ENCODE measurements at places on chromosomes 5 and 9.

DNA sequence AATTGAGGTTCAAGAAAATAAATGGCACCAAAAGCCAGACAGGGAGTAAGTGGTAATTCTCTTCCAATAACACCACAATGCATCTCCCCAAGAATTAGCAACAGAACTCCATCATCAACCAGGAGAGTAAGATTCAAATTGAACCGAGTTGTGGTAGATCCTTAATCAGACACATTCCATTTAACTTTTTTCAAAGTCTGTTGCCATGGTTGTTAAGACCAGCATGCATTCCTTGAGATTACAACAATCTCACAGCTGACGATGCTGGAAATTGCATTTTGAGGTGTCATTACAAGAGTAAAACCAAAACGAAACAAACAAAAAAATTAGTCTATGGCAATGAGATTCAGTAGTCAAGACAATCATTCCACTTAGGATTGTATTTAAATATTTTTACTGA lies 78.9 kb upstream of the ZNF462 start:
- DNase-seq = no peak

- DNase-seq = no peak
Measured at GRCh38 chr9:16469184-16469583, 401.3 kb downstream of the BNC2 start.

DNA sequence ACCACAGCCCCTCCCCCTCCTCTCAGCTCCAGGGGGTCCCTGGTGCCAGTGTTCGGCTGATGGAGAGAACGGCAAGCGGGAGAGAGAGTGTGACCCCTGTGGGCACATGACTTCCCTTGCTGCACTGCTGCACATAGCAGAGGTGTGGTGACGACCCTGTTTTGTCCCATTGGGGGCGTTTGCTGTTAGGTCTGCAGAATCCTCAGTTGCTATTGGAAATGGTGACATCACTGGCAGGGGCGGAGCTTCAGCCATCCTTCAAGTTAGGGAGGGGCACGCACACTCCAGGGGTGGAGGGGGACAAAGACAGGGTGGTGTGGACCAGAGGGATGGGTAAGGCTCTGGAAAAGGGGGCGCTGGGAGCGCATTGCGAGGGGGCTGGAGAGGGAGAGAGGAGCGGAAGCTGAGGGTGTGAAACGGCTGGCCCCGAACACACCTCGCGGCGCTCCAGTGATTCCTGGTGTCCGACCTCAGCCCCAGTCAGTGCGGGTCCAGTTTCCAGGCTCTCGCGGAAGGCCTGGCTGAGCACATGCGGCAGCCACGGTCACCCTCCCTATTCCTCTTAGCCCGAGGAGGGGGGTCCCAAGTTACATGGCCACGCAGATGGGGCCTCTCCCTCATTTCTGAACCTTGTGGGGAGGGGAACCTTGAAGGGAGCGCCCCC lies 764 bp upstream of the GRIN1 start:
- no peak for DNase-seq

DNA sequence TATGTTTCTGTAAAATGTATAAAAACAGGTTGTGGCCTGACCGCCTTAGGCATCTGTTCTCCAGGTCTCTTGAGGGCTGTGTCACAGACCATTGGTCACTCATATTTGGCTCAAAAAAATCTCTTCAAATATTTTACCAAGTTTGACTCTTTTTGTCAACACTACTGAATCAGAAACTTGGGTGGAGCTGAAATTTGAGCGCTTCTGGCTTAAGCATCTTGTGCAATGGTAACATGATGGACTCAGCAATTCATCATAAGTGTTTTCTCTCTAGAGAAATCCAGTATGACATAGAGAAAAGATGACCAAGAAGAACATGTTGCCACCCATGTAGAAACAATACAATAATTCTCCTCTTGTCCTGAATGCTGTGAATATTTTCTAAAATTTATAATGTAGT lies 387.9 kb downstream of the MAT2B start:
- DNase-seq = no peak

DNA sequence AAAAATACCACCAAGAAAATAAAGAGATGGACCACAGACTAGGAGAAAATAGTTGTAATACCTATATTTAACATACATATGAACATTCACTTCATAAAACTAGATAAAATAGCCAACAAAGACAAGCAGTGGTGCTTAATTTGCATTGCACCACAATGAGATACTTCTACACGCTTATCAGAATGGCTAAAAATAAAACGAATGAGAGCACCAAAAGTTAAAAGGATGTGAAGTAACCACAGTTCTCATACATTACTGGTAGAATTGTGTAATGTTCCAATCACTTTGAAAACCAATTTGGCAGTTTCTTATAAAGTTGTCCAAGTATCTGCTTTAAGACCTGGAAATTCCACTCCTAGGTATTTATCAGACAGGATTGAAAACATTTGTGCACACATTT lies 198.9 kb upstream of the SGCD start:
- no peak for DNase-seq

GRCh38 chr5:127079994-127080491 lies 6.7 kb upstream of the C5orf63 start:
- DNase-seq = no peak

DNA sequence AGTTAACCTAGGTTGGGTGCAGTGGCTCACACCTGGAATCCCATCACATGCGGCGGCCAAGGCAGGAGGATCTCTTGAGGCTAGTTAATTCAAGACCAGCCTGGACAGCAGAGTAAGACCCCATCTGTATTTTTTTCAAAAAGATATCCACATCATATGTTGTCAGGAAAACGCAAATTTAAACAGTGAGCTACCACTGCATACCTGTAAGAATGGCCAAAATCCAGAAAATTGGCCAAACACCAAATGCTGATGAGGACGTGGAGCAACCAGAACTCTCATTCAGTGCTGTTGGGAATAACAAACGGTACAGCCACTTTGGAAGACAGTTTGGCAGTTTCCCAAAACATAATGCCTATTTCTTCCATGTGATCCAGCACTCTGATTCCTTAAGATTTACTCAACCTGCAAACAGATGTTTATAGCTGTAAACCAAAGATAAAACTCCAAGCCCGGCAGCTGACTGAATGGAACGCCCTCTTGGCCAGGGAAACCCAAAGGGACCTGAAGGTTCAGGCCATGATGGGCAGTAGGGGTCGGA lies 12.4 kb downstream of the CEL start:
- DNase-seq = no peak

DNA sequence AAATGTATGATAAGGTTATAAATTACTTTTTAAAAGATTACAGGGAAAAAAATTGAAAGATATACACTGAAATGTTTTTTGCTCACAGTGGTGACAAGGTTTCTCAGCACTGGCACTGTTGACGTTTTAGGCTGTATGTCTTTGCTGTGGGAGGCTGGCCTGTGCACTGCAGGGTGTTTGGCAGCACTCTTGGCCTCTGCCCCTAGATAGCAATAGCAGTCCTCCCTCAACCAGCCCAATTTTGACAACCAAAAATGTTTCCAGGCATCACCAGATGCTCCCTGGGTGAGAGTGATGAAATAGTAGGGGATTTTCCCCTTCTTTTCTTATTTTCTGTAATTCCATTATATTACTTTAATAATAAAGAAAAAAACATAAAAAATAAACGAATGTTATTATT lies 3.3 kb downstream of the CD274 start:
- DNase-seq = no peak

DNA sequence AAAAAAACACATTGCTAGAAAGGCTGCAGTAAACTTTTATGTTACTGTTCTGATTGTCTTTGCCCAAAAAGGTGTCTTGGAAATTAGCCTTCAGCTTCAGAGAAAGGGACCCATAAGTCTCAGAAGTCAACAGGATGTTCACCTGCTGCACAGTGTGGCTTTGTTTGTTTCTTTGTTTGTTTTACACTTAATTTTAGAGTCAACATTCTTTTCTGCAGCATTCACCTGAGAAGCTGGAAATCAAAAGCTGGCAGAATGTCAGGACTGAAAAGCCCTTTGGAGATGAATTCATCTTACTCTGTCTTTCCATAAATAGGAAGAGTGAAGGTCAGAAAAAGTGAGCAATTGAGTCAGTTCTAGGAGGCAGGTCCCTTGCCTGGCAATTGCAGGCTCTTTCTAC lies 170.0 kb downstream of the PAPPA start:
- DNase-seq = no peak

- no peak for DNase-seq
Measured at GRCh38 chr5:149282966-149283332, 11.3 kb downstream of the AFAP1L1 start.

DNA sequence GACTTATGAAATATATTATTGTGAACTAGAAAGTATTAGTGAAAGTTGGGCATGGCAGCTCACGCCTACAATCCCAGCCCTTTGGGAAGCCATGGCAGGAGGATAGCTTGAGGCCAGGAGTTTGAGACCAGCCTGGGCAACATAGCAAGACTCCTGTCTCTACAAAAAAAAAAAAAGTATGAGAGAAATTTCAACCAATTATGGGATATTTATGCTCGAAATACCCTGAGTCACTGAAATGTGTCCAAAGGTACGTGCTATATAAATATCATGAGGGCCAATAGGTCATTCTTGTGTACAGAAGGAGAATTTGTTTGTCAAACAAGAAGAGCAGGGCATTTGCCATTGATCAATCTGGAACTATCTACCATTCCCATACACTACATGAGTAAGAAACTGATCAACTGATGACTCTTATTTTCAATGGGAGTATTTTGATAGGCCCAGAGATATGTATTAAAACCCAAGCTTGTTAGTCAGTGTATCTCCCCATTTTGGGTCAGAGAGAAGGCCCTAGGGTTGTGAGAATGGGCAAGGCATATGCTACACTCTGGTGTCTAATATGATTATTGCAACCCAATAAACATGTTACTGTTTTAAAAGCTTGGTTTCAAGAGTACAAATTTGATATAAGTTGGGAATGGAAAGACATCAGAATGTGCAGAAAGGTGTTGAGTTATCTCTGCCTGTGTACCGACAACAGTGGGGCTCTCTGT lies 21.7 kb upstream of the HOMER1 start:
- no peak for DNase-seq

DNA sequence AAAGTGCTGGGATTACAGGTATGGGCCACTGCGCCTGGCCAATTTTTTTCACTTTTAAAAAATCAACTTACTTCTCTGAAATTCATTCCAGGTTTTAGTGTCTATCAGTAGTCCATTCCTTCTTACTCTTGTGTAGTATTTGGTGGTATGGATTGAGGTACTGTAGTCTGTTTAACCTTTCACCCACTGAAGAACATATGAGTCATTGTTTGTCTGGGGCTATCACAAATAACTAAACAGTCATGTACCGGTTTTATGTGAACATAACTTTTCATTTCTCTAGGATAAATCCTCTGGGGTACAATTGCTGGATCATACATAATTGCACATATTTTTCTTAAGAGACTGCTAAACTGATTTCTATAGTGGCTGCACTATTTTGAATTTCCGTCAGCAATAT lies 1188.0 kb upstream of the CDH9 start:
- no peak for DNase-seq

- no peak for DNase-seq
Measured at GRCh38 chr9:116546711-116547581, 140.2 kb upstream of the TRIM32 start.

DNA sequence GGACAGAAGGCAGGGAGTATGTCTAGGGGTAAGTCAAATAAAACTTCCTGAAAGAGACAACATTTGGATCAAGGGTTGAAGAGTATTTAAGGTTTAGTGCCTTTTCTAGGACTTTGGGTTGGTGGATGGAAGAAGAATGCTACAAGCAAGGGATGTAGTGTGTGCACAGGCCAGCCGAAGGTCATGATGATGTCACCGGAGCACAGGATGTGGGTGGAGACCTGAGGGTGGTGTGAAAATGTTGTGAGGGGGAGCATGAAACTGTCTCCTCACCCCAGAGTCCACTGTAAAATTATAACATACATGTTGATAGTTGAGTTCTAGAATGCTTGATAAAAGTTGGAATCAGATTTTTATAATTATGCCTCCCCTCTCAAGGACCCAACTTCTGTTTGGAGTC lies 553.3 kb upstream of the SGCD start:
- DNase-seq = no peak

DNA sequence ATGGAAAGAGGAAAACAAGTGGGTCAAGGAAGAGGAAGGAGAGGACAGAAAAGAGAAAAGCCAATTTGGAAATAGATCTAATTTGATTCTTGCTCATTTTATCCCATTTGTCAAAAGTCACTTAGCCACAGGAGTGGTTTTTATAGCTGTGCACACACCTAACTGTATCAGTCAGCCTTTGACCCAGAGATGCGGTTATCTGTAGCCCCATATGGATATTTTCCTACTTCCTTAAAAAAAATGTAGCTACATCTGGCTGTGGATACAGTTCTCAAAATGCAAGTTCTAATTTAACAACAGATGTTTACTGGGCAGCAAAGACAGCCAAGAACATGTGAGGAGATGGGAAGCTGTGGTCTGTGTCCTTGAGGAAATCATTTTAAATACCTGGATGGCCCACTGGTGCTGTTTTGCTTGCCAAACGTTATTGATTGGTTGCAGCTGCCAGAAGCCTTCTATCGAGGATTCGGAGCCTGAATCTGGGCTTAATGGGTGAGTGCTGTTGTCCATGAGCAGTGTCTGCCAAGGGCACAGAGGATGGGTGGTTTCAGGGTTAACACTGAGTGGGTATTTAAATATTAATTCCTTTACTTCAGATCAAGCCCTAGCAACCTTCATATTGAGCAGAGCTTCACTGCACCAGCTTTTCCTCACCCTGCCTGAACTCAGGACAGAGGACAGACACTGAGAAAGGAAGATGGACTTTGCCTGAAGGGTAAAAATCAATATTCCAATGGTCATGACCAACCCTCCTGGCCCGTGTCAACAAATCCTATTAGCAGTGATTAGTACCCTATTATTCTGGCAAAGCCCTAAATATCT lies 92.2 kb downstream of the APBA1 start:
- no peak for DNase-seq

DNA sequence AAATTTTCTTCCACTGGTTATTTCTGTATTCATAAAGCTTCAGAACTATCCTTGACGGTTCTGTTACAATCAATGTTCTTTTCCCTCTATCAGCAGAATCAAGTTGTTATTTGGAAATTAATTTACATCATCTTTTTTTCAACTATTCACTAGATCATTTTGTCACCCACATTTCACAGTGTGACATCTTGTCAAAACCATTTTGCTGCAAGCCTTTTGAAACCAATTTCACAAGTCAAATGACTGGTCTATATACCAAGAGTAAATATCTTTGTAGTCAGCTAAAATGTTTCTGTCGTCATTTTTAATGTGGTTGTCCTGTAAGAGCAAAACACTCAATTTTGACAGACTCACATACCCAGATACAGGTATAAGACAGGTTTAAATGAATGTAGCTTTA lies 984.3 kb upstream of the TYRP1 start:
- no peak for DNase-seq
